ENCODE measurements at places on chromosomes 1 and 21.

DNA sequence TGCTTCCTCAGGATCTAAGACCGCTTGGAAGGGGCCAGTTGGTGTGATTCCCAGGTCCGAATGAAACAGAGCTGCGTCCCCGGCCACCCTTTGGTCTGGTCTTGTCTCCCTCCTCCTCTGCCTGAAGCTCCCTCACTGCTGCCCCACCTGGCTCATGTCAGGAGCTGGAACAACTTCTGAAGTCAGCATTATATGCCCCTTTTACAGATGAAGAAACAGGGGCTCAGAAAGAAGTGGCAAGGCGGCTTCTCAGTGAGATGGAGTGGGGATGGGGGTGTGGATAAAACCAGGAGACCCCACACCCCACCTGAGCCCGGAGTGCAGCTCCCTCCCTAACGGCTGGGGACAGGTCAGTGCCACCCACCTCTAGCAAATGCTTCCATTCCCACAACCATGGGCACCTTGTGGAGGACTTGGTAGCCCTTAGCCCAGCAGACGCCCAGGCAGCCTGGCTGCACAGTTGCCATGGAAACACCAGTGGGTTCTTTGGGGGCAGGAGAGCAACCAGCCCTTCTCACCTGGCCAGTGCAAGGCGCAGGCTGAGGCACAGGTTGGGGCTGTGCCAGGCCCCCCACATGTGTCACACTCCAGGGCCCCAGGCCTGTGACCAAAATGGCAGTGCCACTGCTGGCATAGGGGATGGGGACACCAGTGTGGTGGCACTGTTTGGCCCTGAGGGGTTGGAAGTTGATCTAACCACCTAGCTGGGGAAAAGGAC is 31.9 kb upstream of the ECE1 start:
- no peak for DNase-seq

GRCh38 chr1:235093696-235094592 is 34.7 kb downstream of the TOMM20 start:
- peak; percentile 65 for DNase-seq

DNA sequence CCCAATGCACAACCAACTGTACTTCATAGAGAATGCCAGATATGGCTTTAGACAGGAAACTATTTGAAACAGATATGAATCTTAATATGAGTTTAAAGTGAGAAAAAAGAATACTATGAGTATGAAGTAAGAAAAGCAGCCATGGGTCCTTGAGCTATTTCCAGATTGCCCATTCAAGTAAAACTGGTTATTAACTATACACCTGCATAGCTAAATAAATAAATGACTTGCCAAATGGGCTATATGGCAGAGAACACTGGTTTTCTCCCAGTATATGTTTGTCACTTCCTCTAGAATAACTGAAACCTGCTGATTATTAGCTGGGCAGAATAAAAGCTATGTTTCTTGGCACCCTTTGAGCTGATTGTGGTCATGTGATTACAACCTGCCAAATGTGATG is 17.0 kb upstream of the CD1C start:
- no peak for DNase-seq

DNA sequence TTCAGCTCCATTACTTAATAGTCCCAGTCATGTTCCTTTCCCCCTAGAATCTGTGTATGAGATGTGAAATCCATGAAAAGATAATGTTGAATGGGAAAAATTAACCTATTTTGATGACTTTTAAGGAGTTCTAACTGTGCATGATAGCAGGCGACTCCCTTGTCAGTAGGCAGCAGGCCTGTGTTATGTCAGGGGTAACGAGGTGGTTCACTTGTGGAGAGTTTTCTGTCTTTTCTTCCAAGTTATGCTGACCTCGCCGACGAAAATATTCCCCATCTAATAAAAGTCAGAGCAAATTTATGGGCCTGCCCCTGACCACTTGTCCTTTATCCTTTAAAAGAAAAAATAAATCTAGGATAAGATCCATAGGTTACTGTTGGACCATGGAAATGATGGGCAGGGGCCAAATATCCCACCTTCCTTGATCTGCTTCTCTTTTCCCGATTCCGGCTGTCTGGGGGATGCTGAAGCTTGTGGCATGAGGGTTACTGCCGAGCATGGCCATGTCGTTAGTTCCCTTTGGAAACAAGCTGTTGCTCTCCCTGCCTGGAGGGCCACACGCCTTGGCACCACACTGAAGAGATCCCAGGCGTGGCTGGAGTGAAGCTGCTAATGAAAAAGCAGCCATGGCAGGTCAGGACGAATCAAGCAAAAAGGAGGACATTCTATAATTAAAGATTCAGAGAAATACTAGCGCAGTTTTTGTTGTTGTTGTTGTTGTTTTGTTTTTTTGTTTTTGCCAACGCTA is 93.8 kb downstream of the ROR1 start:
- no peak for DNase-seq

- no peak for DNase-seq
Observed at GRCh38 chr1:69195136-69195535, 372.6 kb upstream of the LRRC7 start.

- DNase-seq = peak; percentile 44
Observed at GRCh38 chr1:203584035-203584434, 42.6 kb upstream of the ATP2B4 start.

- DNase-seq = no peak
Observed at GRCh38 chr1:16073490-16074119, at the start of gene FAM131C. Gene FAM131C (minus strand): TSS chr1:16073651. CDS start chr1:16073442, 209 bp downstream.

- no peak for DNase-seq
Observed at GRCh38 chr1:104467590-104467989, 717.9 kb downstream of the AMY1C start.

DNA sequence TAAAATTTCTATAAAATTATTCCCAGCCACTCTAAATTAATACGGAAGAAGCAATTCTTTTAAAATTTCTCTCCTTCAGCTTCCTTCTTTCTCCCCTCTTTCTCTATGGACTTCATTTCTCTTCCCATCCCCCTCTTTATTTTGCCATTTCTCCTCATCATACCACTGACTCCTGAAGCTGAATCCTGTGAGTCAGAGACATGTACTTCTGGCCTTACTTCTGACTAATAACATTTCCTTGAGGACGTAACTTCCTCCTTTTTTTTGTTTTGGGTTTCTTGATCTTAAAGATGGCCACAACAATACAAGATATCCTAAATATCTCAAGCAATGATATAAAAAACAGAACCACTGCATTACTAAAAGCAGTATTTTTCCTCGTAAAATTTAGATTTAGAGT is 63.6 kb upstream of the DENND1B start:
- peak; percentile 87 for DNase-seq

DNA sequence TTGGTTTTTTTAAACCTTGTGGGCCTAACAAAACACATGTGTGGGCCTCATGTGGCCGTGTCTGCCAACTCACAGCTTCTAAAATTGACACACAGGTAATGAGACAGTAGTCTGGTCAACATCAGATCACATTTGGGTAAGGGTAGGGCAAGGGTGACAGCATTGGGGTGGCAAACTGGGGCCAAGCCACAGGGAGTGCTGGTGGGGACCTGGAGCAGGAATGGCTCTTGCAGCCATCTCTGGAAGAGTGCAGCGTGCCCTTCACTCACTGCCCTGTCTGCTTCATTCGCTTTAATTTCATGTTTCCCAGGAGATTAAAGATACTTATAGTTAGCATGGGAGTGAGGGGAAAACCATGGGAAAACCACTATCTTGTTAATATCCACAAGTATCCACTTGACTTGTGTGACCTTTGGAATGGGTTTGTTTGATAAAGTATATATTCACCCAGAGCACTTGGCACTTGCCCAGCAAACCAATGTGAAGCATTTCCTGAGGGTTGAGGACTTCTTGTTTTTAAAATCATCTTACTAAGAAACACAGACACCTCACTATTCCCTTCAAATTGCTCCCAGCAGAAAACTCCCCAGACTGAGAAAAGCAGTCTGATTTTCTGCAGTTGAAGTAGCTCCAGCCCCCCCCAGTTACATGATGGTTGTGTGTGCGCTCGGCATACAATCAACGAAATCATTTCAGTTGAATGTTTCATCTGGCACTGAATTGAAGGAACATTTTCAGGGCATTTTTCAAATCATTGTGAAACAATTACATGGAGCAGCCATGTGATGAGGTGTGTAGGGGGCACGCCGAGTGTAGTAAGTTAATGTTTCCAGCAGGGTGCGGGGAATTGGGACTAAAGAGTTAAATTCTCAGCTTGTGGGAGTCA is 175.7 kb downstream of the VPS13D start:
- peak; percentile 58 for DNase-seq

DNA sequence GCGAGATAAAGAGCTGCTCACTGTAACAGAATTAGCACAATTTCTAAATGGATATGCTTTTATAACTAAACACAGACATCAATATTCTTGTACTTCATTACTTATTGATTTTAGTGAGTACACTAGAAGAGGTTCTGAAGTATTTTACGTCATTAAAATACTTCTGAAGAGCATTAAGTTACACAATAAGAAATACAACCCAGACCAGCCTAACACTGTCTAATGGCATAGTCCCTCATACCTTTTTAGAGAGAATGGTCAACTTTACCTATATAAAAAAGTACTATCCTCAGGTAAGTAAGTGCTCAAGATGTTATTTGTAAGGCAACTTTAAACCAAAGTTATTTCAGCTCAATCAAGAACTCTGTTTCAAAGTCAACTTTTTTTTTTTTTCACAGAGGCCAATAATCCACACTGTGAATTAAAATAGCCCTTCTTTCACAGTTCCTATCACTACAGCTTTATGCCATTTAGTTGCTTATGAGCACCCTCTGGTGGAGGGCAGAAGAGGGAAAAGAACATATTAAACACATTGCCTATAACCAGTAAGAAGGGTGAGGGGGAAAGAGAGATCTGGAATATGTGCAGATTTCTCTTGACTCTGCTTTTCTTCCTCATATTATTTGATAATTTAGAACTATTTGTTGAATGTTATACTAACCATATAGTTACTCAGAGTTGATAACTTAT is 182.1 kb upstream of the DMRTA2 start:
- peak; percentile 12 for DNase-seq

GRCh38 chr1:245156041-245156735 is 1.4 kb downstream of the KIF26B start:
- peak; percentile 80 for DNase-seq

DNA sequence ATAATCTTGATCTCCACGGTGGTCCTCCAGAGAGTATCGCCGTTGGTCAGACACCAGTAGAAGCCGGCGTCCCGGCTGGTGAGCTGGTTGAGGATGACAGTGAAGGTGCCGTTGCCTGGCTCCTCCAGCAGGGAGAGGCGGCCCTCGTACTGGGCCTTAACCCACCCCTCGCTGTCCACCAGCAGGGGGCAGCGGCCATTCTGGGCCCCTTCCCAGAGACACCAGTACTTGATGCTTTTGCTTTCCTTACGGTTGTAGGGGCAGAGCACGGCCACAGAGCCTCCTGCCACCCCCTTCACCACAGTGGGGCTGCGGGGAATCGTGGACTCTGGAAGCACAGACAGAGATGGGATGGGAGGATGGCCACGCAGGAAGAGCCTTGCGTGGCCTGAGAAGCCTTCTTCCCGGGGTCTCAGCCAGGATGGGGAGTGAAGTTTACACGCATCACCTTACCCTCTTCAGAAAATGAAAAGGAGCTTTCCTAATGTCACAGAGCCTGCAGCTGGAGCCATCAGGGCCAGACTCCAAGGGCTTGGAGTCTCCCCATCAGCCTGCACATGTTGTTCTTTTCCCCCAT is 10.7 kb downstream of the PIGR start:
- peak; percentile 15 for DNase-seq

DNA sequence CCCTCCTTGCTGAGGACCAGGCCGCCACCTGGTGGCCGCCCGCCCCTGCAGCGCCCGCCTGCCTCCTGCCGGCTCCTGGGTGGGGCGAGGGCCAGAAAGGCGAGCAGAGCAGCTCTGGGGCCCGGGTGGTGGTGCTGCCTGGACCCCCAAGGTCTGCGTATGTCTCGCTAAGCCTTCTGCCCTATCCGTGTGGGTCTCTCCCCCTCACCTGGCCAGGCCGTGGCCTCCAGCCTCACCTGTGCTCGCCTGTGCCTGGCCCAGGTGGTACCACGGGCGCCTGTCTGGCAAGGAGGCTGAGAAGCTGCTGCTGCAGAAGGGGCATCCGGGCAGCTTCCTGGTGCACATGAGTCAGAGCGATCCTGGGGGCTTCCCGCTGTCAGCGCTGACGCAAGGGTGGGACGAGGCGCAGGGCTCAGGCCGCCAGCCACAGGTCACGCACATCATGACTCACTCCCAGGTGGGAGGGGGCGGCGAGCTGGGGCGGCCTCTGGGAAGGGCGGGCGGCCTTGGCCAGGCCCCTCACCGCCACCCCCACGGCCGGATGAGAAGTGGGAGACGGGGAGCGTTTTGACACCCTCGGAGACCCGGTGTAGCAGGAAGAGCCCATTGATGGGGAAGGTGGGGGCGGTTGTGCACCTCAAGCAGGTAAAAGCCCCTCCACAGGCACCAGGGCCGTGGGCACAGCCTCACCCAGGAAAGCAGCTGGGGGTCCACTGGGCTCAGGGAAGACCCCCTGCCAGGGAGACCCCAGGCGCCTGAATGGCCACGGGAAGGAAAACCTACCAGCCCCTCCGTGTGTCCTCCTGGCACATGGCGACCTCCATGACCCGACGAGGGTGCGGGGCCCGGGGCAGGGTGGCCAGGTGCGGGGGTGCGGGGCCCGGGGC is 9.9 kb downstream of the RNF223 start:
- peak; percentile 68 for DNase-seq

Measured in fibroblast of skin of right quadriceps (primary cell).